PC-9 (cell line): ENCODE measurements at places on chromosomes 1 and 21. TPM values are rescaled to one million over a fixed set of nuclear protein-coding genes. Genes with fewer than 3 reads are reported as not detected.

DAB1 gene
- not detected in 2 replicates for total RNA-seq

TENT5C gene
- 3.9 and 4.3 TPM in 2 replicates for total RNA-seq

RO60 gene
- total RNA-seq = 40.4 and 49.2 TPM in 2 replicates

OR6N1 gene
- total RNA-seq = not detected in 2 replicates

GPR137B gene
- not detected in 2 replicates for total RNA-seq

ZYG11A gene
- total RNA-seq = 9.7 and 11.5 TPM in 2 replicates

WDR64 gene
- not detected in 2 replicates for total RNA-seq

CORT gene
- total RNA-seq = 1.4 and 1.6 TPM in 2 replicates
